ENCODE measurements at places on chromosomes 5 and 9.
A peak's percentile ranks its signal among the peaks of the same experiment; 100 is the strongest.

DNA sequence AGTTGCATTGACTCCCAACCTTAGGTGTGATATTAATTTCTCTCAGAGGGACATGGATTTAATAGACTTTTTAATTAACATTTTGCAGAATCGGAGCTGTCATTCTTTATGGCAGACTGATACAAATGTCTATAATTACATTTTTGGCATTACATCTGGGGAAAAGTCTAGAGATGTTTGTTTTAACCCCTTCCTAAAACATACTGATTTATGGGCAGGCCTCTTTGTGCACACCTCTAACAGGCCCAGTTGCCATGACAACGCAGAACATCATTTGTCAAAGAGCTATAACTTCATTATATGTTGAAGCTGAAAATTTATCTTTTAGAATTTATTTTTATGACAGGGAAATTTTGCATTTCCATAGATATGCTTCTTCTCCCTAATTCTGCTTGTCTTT lies 158.5 kb downstream of the NTRK2 start:
- DNase-seq = no peak

DNA sequence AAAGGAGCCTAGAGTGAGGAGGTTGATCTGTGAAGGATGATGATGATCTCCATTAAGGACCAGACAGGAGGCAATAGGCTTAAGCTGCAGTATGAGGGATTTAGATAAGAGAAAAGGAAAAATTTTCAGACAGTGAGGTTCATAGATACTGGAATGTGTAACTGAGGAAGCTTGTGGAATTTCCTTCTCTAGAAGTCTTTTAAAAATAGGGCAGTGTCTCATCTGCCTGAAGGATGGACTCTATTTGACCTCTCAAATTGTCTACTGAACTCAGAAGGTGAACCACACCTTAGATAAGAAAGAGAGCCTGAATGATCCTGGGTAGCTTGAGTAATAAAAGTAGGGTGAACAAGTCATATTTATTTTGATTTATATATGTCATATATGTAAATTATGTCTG lies 148.2 kb upstream of the CDKN2B start:
- DNase-seq = peak; percentile 3

DNA sequence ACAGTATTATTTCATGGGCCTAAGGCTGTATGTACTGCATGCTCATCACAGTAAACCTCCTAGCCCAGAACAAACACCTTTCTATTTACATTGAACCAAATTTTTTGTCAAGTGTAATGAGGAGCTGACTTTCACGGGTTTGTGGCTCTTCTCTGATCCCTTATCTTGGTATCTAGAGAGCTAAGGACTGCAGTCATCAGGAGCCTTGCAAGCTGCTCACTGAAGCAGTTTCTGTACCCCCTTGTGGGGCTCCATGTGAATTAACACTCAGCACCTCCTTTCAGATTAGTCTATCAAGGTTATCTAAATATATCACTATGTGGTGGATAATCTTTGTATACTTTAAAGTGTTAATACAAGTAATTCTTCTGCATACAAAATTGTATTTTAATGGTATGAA lies 108.2 kb downstream of the AUH start:
- DNase-seq = no peak

DNA sequence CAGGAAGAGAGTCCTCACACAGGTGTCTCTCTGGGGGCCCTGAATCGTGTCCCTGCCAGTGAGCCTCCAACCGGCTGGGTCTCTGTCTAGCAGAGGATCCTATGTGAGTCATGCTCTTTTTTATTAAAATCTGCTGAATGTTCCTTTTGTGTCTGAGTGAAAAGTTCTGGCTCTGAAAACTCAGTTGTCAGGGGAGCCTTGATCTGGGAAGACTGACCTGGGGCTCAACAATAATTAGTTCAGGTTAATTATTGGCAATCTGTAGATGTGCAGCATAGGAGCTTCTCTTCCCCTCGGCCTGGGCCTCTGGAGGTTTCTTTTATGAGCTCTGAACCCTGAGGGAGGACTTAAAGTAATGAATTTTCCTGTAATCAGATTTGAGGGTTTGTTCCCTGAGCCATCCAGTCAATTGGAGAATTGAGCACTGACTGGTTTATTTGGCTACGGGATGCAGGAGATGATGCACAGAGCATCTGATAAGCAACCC lies 45.2 kb downstream of the ALG2 start:
- DNase-seq = no peak

GRCh38 chr9:127277099-127277498 lies 12.5 kb downstream of the GARNL3 start:
- DNase-seq = no peak

GRCh38 chr5:112787261-112787660 lies 49.6 kb downstream of the APC start:
- no peak for DNase-seq

DNA sequence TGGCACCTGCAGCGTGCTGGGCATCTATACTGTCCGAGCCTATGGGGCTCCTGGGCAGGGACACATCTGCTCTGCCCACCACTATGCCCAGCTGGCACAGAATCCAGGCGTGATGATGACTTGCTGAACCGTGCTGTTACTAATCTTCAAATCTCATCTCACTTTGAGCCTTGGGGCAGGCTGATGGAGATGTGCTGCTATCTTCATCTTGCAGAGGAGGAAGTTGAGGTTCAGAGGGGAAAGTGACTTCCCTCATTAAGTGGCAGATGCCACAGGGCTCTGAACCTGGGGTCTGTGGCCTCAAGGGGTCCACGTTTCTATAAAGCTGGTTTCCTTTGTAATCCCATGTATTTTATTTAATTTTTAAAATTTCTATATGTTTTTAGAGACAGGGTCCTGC lies 4.7 kb downstream of the SLC2A6 start:
- DNase-seq = no peak

GRCh38 chr5:31487506-31487905 lies 44.4 kb downstream of the DROSHA start:
- DNase-seq = no peak

GRCh38 chr5:173804579-173804978 lies 83.6 kb upstream of the CPEB4 start:
- no peak for DNase-seq

DNA sequence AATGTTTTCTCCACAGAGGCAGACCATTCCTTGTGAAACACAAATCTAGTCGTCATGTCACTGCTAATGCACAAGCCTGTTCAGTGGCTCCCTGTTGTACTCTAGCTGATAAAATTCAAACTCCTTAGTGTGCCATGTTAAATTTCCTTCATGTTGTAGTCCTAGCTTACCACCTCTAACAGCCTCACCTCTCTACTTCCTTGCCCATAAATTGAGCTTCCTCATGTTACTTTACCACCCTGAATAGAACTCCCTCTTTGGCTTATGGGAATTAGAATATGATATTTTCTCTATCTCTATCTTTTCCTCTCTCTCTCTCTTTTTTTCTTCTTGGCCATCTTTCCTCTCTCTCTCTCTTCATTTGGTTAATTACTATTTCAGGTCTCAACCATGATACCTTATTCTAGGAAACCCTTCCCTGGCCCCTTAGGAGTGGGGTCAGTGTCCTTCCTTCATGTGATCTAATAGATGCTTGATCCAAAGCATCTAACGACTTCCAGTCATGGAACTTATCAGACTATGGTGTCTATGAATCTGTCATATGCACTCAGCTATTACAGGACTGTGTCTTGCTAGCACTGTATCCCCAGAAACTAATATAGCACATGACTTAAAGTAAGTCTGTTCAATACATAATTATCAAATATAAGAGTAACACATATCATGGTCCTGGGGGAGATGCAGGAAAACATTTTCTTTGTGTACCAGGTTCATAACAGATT lies 31.5 kb upstream of the ALDH1A1 start:
- no peak for DNase-seq

DNA sequence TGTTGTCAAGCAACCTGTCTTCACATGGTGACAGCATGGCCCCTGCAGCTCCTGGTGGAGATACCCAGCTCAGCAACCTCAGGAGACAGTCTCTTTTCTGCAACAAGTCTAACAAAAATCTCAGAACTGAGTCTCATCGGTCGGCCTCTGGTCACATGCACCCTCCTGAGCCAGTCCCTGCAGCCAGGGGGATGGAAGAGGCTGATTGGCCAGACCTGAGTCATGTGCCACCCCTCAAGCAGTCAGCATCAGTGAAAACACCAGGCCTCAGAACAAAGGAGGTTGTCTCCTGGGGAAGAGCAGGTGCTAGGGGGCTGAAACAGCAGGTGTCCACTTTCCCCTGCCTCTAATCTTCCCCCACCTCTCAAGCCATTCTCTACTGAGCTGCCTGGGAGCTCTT lies 54.4 kb downstream of the SMIM23 start:
- DNase-seq = no peak

DNA sequence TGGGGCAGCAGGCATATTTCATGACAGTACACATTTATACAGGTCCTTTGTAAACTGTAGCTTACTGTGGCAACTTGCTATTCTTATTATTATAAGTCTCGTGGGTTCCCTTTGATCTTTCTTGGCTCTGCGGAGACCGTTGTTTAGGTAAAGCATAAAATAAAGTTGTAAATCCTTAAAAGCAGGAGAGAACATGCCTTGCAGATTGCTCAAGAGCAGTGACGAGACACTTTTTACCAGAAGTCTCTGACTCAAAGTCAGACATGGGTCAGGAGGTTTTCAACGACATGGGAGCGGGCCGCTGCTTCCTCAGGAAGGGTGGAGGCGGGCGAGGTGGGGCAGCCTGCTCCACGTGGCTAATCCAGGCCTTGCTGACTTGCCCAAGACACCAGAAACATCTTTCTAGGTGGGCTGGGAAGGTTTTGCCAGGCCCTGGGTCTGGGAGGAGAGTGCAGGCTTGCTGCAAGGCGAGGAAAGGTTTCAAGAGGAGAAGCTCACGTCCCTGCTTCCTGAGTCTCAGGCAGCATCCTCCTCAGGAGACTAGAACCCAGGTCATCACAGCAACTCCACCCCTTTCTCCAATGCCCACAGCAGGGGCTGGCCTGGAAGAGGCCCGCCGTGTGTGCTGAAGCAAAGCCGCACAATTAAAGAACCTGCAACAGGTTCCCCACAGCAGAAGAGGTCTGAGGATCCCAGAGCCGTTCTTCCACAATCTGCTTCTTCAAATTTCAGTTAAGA lies 6.5 kb downstream of the TBC1D2 start:
- peak; percentile 83 for DNase-seq

GRCh38 chr5:152532714-152533113 lies 127.6 kb upstream of the NMUR2 start:
- peak; percentile 7 for DNase-seq

GRCh38 chr5:154198611-154199230 lies 8.2 kb downstream of the GALNT10 start:
- peak; percentile 81 for DNase-seq

- DNase-seq = no peak
Observed at GRCh38 chr5:142293486-142293885, 31.3 kb downstream of the SPRY4 start.

- no peak for DNase-seq
Observed at GRCh38 chr5:127941646-127942045, 141.9 kb upstream of the SLC12A2 start.

- DNase-seq = no peak
Observed at GRCh38 chr5:178292826-178293205, 60.2 kb upstream of the PHYKPL start.

GRCh38 chr5:67179697-67180361 lies 16.8 kb downstream of the CD180 start:
- no peak for DNase-seq

- DNase-seq = no peak
Observed at GRCh38 chr9:16085167-16085726, 532.4 kb downstream of the CCDC171 start.

GRCh38 chr9:123248630-123249029 lies 19.8 kb downstream of the STRBP start:
- DNase-seq = no peak

DNA sequence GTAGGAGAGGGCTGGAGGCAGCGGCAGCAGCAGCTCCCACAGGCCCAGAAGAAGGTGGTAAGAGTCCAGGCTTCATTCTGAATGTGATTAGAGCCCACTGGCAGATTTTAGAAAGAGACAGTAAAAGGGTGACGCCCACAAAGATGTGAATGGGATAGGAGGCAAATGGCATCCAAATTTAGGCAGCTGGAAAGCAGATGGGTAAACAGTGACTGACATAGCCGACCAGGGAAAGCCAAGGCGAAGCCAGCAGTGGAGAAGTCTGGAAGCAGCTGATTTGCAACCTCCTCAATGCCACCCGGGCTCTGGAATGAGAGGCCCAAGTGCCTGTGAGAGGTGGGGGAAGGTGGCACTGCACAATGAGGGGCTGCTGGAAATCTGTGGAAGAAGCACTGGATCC lies 103.3 kb downstream of the C5orf15 start:
- no peak for DNase-seq

DNA sequence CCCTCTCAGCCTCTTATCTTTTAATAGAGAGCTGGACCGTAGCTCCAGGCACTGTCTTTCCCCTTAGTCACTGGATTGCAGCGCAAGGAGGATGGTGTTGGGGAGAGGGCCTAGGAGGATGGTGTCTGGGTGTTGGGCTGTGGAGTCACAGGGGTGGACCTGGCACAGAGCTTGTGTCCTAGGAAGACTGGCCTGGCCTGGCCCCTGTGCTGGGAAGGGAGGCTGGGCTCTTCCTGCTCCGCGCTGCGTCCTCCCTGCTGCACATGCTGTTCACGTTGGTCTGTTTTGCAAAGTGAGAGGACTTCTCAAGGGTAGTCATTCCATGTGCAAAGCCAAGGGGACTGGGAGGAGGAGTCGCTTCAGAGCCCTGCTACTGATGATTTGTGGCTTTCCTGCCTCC lies 123.9 kb downstream of the EHMT1 start:
- DNase-seq = no peak

- peak; percentile 36 for DNase-seq
Observed at GRCh38 chr5:133962801-133963476, 5.5 kb downstream of the C5orf15 start.

GRCh38 chr5:153746440-153746839 lies 256.0 kb downstream of the GRIA1 start:
- DNase-seq = no peak

DNA sequence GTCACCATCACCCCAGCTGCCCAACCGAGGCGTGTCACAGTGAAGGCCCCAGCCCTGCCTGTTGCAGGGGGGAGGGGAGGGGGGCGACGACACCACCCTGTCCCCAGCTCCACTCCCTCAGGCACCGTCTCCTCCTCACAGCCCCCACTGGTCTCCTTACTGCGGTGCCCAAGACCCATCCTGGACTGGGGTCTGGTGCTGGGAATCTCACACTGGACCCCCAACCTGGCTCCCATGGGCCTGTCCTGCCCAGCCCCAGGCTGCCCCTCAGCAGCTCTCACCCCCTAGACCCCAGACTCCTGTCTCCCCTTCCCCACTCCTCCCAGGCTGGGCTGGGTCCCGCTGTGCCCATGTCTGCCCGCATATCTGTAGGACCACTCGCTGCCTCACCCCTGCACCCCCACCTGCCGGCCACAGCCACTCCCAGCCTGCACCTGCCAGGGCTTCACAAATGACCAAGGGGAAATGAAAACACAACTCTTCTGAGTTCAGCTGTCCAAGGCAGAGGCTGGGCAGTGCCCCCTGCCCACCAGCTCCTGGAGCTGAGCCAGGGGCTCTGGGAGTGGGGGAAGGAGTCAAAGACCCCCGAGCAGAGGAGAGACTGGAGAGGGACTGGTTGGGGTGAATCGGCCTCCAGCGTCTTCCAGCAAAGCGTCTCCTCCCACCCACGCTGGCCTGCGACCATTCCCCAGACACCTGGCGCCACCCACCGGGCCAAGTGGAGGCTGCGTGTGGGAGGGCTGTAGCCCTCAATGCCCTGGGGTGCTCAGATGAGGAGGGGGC lies 32.6 kb upstream of the EGFL7 start:
- peak; percentile 16 for DNase-seq

Data from RCC 7860 (cell line).